Stimulated activated naive CD4-positive, alpha-beta T cell (primary cell): ENCODE measurements at places on chromosomes 1 and 21.
A peak's percentile ranks its signal among the peaks of the same experiment; 100 is the strongest.

DNA sequence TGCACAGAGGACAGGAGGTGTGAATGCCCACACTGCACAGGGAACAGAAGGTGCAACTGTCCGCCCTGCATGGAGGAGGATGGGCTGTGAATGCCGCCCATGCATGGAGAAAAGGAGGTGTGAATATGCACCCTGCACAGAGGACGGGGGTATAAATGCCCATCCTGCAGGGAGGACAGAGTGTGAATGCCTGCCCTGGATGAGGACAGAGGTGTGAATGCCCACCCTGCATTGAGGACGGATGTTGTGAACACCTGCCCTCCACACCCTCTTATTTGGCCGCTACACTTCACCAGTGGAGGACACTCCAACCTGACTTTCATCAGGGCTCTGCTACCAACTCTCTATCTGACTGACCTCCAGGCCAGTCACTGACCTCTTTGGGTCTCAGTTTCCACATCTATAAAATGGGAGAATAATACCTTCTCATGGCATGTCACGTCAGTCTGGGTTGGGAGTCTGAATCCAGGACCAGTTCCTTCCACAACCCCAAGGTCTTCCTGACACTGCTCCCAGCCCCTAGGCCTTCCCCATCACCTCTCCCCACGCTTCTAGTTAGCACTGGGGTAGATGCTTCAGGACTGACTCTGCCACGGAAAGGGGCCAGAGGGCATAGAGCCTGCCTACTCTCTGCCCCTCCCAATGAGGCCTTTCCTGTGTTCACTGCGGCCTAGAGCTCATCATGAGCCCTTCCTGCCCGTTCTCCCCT is 28.4 kb downstream of the ZBTB17 start:
- DNase-seq, result no peak

- no peak for DNase-seq
These were observed 124.2 kb upstream of the B3GALT2 start for GRCh38 chr1:193310564-193310963.

DNA sequence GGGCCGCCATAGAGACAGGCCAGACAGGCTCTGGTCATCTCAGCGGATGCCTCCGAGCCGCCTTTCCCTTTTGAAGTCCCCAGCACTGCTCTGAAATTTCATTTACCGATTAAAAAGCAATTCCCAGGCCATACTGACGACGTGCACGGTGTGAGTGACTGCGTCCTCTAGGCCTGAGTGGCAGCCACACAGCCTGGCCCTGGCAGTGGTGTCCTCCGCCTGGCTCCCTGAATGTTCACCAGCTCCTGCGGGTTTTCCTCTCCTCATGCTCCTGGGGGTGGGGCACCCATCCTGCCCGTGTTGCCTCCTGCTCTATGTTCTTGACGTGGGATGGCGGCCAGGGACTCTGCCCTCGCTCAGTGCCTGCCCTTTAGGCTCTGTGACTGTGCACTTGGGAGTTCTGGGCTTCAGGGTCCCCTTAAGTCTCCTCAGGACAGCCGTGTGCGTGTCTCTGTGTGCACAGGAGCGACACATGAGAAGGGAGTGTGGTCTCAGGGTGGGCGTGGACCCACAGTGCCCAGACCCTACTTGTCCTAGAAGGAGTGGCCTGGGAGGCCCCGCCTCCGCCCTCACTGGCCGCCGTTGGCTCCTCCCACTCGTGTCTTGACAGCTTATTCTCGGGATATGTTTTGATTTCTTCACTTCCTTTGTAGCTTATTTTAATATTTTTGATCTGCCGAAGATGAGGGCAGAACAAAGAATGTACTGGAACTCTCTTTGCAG is 3.6 kb downstream of the SKI start:
- DNase-seq, result peak; percentile 81

DNA sequence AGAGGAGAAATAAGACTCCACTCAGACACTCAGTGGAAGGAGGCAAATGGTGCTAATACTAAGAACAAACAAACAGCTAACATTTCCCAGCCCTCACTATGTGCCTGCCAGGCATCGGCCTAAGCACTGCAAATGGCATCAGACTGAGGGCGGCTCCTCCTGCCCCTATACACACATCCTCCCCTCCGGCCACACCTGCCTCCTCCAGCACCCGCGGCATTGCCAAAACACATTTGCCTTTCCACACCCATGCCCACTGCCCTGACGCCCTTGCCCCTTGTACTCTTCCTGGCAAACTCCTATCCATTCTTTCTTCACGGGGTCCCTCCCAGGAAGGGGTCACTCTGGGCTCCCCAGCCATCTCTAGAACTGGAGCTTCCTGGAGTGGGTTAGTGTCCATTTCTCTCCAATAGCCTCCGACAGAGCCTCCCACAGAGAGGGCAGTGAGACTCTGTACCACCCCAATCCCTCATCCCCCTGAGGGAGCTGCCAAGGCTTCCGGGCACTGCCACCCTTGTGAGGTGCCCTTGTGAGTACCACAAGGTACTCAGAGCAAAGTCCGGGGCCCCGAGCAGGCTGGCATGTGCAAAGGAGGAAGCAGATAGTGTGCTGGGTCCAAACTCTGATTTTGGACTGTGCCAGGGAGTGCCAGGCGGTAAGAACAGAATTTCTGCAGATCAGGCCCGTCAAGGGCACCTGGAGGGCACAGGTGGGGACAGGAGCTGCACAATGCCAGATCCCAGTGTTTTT is 959 bp downstream of the AKR7A3 start:
- no peak for DNase-seq
